Inflammatory macrophage (primary cell): ENCODE measurements at places on chromosomes 4 and X.

DNA sequence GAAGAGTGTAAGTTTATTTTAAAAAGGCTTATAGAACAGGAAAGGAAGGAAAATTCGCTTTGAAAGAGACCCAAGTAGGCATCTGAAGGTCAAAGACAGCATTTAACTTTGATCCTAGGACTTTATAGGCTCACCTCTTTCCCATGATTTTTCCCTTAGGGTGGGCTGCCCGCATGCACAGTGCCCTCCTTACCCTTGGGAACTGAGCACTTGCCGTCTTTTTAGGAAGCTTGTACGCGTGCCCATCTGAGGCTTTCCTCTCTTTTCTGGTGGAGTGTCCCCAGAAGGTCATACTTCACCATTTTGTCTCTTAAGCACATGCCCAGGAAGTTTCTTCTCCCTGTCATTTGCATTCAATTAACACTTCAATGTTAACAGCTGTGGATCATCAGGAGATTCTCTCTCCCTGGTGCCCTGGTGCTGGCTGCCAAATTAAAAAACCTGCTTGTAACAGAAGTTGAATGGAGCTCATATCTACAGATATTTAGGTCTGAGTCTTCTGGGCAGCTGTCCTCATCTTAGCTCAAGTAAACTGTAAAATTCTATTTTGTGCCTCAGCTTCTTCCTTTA lies 38.4 kb upstream of the IL9R start:
- no peak for DNase-seq

DNA sequence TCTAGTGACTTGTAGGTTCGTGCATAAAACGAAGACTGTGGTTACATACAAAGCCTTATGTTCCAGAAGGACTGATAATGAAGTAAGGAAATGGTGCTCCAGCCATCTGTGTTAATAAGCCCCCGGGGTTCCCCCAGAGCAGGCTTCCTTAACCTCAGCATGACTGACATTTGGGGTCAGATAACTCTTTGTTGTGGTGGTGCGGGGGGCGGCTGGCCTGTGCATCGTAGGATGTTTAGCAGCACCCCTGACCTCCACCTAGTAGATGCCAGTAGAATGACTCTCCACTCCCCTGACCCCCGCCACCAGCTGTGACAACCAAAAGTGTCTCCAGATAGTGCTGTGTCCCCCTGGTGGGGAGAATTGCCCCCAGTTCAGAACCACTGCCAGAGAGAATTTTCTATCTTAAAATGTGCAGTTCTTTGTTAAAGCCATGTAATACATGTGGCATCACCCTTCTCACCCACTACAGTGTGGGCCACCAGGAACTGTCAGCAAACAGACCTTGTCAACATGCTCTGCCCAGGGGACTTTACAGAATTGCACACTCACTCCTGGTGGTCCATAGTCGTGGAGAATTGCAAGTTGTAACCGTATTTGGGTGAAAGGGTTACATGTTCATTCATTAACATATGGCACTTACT lies 7.5 kb downstream of the SH3KBP1 start:
- DNase-seq: no peak

DNA sequence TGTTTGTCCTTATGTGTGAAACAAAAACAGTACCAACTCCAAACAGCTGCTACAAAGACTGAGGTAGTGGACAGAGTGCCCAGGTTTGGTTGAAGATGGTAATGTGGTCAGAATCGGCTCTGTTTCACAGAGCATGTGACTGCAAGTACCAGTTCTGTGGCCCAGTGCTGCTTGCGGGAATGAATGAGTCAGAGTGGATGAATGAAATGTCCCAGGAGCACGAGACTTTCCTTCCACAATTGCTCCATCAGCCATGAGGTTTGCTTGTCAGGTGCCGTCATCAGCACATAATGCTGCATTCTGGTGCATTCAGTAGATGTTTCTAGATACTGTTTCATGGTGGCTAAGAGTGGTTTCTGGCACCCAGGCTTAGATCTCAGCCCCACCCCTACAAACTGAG lies 84.2 kb downstream of the GPR143 start:
- peak; percentile 0 for DNase-seq

- no peak for DNase-seq
Measured at GRCh38 chr4:130249002-130249401, 1153.0 kb downstream of the C4orf33 start.

DNA sequence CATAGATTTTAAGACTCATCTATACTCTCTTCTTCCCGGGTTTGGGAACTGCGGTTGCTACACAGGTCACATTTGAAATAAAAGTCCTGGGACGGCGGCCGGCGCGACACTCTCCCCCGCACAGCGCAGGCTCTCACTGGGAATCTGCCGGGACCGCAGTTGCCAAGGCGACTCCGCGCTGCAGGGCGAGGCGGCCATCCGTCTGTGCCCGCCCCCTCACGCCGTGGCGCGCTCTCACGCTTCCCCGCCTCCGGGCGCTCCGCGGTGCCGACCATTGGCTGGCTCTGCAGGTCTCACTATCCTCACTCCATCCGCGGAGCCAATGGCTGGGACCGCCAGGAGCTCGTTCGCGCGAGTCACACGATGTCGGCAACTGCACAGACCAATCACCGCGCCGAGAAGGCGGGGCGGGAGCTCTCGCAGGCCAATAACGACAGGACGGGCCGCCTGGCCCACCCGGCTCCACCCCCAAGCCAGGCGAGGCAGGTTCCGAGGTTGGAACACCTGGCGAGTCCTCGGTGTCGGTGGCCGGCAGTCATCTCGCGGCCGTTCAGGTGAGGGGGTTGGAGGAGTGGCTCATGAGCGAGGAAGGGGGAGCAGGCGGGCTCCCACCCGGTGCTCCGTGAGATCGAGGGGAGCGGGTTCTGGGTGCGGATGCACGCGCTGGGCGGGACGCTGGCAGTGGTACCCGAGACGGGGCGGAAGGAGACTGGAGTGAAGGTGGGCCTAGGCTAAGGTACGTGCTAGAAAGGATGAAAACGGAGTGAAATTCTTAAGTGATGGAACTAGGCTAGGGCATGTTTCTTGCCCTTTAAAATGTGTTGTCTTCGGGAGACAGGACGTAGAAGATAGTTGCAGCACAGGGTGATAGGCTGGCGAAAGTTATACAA lies at the start of gene MSMO1:
TSS of gene MSMO1 (plus strand) at position 459 of the 890 bp plus-strand sequence. CDS start 5,702 bp downstream, outside the sequence.
- DNase-seq: peak; percentile 99

DNA sequence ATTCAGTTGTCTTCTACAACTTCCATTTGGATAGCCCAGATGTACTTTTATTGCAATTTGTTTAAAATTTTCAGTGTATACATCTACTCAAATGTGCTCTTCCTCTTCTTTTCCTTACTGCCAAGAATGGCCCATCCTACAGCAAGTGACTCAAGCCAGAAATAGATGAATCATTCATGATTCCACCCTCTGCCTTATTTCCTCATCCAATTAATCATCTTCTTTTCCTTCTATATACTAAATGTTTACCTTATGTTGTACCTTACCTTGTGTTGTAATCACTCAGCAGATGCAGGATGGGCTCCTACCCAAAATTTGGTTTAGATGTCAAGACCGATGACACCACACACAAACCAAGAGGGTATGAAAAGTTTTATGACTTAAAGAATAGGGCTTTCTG lies 437.8 kb downstream of the GRXCR1 start:
- no peak for DNase-seq

GRCh38 chrX:20517565-20517964 lies 250.9 kb upstream of the RPS6KA3 start:
- DNase-seq: no peak
